ENCODE measurements at places on chromosomes 3 and 15.

- no peak for DNase-seq
Measured at GRCh38 chr3:127777921-127778656, 44.2 kb downstream of the MGLL start.

- DNase-seq, result no peak
Measured at GRCh38 chr3:46312991-46313390, 40.9 kb upstream of the CCR2 start.

DNA sequence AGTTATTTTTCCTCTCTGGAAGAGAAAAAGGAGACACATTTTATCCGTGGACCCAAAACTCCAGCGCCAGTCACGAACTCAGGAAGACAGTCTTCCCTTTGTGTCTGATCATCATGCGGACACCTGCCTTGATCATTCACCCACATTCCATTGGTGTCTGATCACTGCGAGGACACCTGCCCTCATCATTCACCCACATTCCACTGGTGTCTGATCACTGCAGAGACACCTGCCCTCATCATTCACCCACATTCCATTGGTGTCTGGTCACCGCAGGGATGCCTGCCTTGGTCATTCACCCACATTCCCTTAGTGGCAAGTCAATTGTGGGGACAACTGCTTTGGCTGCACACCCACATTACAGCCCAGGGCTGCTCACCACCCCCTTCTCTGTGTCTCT is 148.9 kb downstream of the ROBO1 start:
- DNase-seq, result no peak

GRCh38 chr15:99930696-99931095 is 197.5 kb upstream of the LYSMD4 start:
- no peak for DNase-seq

GRCh38 chr15:101187820-101188636 is 63.8 kb downstream of the CHSY1 start:
- DNase-seq, result no peak

- no peak for DNase-seq
Measured at GRCh38 chr3:39748002-39748401, 61.4 kb upstream of the MYRIP start.

- no peak for DNase-seq
Measured at GRCh38 chr15:50911001-50911400, 2.5 kb downstream of the AP4E1 start.

DNA sequence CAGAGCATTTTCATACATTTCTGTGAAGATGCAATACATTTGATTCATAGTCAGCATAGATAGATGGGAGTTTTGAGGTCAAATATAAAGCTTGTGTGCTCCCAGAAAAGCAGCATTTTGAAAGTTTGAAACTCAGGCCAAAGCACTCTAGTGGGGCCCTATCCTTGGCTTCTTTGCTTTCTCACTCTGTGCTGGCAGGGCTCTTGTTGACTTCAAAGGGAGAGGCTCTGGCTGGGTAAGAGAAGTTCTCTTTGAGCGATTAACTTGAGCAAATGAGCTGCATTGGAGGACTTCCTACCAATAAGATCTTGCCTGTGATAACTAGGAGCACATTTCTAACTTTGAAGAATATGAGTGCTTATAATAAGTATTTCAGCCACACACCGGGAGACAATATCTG is 214.0 kb upstream of the RARB start:
- DNase-seq, result no peak

DNA sequence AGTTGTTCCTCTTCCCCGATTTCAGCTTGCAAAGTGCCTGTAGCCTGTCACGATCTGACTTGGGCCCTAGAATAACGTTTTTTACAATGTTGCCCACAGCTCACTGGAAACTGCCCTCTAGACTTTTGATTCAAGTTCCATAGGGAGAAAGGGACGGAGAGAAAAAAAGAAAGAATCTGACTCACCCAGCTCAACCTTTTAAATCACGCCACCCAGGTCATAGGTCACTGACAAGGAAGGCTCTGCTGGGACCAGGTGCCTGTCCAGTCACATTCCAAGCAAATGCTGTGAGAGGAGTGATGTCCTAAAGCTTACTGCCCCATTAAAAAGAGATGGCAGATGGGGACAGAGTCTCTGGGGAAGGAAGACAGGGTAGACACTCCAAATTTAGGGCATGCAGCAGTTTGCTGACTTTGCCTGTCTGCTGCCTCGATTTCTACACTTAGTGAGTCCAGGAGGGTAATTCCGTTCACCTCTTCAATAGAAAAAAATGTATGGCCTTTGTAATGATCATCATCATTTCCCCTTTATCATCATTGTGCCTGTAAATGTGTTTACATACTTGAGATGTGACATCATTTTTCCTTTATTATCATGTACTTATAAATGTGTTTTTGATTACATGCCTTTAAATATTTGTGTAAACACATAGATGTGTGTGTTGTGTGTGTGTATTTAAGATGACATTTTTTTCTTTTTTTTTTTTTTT is 8.4 kb upstream of the MYO1E start:
- no peak for DNase-seq

DNA sequence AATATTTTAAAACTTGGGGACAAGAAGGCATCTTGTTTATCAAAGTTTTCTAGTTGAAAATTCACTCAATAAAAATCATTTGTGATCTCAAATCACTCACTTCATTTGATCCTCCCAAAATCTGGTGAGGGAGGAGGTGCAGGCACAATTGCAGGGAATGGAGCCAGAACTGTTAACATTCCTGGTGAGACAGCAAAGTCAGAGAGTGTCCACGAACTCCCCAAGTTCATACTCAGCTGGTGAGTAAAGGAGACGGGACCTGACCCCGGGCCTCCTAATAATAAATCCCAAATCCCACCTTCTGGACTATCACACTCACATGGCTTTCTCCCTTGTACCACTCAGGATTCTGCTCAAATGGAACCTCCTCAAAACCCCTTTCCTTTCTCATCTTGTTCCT is 252.3 kb upstream of the LRTM1 start:
- DNase-seq, result no peak

DNA sequence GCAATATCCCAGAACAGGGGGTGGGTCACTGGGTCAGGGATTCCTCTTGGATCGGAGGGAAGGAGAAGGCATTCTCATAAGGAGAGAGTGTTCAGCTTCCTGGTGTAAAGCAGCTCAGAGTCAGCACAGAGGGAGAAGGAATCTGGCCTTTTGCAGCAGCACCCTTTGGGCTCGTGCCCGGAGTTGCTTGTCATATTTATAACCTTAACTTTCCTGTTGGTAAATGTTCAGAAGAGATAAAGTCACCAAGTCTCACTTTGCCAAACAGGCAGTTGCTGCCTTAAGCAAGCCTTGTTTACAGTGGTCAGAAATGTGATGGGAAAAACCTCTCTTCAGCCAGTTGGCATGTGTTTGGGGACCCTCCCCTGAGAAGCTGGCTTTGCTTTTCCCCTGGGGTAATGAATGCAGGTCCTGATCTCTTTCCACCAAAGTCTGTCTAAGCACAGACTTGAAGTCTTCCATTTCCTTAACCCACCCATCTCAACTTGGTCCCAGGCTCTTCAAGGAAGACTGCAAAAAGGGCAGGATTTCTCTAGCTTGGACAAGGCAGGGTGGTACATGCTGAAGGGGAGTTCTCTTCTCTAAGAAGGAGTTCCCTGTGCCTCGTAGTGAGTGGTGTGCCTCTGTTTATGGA is 206.9 kb upstream of the BHLHE40 start:
- no peak for DNase-seq

DNA sequence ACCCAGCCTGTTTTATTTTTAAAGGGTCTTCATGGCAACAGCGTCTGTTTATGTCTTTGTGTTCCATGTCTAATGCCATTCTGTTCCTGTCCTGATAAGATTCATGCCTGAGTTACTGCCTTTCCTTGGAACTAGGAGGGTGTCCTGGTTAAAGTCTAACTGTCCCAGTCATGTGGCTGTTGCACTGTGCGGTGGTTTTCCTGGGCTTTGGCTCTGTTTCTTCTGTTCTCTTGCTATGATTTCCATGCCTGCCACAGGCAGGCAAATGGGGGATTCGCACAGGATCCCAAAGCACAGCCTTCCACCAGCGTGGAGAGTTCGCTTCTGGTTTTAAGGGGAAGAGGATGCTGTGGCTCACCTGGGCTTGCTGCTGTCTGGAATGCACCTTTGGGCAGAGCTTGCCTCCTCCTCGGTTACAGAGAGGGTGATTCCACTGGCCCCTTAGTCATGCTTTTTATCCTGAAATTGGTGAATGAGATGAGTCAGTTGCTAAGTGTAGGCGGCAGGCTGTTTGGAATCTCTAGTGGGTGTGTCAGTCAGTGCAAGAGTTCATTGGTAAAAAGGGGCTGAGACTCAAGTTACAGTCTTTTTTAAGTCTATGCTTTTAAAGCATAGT is 86.8 kb downstream of the CCK start:
- DNase-seq, result no peak

- no peak for DNase-seq
Measured at GRCh38 chr15:101052681-101053121, 133.5 kb downstream of the LRRK1 start.

DNA sequence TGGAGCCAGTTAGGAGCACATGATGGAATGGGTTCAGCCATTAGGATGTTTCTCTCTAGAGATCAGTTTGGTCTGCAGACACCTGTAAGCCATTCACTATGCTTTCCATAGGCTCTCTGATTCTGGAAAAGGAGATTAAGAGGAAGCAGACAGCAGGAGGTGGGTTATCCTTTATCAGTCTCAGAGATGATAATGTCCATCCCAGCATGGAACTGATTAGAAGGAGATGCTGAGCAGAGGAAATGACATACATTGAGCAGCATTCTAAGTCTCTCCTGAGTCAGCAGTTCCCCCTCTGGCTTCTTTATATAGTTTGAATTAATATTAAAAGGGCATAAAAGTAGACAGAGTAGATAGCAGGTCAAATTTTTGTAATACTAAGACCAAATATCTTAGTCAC is 591.1 kb downstream of the GBE1 start:
- DNase-seq, result no peak

DNA sequence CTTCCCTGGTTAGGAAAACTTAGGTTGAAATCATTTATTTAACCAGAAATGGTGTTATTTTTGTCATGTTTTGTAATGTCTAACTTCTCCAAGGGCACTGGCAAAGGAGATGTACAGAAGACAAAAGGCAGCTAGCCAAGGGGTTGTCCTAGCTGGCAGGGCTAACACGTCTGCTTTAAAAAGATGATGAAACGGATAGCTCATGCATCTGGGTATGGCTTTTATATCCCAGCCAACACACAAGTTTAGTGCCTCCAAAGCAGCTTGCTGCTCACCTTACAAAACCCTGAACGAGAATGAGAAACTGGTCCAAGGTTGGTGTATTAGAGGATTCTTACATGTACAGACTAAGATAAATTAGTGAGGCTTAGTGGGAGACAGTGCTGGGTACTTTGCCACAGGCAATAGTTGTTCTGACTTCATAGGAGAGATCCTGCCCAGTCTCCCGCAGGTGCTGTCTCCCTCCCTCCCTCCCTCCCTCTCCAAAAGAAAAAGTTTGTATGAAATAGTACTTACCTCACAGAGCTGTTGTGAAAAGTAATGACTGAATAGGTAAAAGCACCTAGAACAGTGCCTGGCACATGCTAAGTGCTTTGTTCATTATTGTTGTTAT is 47.8 kb downstream of the KCNMB2 start:
- no peak for DNase-seq

DNA sequence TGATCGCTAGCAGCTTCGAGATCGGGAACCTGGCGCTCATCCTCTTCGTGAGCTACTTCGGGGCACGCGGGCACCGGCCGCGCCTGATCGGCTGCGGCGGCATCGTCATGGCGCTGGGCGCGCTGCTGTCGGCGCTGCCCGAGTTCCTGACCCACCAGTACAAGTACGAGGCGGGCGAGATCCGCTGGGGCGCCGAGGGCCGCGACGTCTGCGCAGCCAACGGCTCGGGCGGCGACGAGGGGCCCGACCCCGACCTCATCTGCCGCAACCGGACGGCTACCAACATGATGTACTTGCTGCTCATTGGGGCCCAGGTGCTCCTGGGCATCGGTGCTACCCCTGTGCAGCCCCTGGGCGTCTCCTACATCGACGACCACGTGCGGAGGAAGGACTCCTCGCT is 62.5 kb downstream of the SLCO3A1 start:
- DNase-seq, result no peak

- no peak for DNase-seq
Measured at GRCh38 chr3:115204475-115204874, 57.4 kb upstream of the ZBTB20 start.

DNA sequence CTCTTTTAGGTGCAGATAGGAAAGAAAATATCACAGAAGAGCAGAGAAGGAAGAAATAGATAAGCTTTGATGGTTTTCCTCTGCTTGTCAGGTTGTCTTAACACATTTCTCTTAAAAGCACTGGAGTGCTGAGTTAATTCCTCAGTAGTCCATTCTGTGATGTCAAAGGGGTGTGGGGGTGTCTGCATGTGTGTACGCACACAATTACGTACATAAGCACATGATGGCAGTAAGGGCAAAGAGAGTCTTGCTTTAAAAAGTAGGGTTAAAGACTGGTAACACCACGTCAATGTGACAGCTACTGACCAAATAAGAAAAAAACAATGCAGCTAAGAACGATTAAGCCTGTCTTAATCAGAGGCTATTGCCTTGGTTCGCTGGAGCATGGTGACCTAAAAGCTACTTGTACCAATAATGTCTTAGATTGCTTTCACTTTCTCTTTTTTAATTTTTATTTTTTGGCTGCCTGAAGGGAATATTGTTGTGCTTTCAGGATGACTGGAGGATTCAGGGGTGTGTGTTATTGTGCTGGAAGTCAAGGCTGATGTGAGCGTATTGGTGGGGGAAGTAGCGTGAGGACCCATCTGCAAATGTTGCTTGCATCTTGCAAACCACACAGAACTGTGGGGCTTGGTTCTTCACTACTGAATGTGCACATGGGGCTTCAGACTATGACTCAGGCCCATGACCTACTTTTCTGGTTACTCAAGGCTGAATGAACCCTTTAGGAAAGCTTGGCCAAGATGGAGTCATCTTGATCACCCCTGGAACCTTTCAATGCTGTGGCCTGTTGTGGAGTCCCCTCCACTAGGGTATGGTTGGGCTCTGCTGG is 417.8 kb upstream of the TPM1 start:
- DNase-seq, result no peak

DNA sequence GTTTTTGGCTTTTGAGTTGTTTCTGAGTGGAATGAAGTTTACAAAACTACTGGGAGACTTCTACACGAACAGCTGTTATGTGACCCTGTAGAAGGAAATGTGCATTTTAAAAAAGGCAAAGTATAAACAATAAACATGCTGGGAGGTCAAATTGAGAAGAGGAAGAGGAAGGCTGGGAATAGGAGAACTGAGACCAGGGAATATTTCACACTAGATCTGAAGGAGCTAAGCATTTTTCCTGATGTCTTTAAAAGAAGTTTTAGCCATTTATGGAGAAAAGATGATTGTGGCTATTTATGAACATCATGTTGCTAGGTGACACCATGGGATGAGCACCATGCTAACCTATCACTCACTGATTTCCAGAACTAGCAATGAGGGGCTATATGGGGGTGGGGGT is 76.3 kb upstream of the FAM98B start:
- no peak for DNase-seq

DNA sequence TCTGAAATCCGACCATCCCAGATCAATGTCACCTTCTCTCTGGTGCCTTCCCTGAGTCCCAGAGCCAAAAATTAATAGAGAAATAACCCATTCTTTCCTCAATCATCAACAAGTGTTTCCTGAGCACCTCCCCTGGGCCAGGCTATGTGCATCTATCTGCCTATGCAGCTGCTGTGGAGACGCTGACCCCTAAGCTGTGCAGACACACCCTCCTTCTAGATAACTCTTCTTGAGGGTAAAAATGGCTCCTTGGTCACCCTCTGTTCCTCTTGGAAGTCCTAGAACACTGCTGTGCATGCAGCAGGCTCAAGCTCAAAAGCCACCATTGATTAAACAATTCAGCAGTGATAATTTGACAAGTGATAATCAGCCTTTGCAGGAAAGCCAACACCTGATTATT is 18.4 kb downstream of the CA12 start:
- DNase-seq, result no peak

GRCh38 chr3:62376906-62377877 is 3.8 kb upstream of the FEZF2 start:
- DNase-seq, result no peak

Measured in stimulated activated CD4-positive, alpha-beta T cell treated with anti-CD3 and anti-CD28 coated beads, Interleukin-1b, Interleukin-23, amount 100 ng/mL, for 1 hour (primary cell).